ENCODE measurements at places on chromosomes 1 and 21. TPM values are rescaled to one million over a fixed set of nuclear protein-coding genes. Genes with fewer than 3 reads are reported as not detected.

The TACSTD2 gene
- 0.46 TPM for total RNA-seq

DNA sequence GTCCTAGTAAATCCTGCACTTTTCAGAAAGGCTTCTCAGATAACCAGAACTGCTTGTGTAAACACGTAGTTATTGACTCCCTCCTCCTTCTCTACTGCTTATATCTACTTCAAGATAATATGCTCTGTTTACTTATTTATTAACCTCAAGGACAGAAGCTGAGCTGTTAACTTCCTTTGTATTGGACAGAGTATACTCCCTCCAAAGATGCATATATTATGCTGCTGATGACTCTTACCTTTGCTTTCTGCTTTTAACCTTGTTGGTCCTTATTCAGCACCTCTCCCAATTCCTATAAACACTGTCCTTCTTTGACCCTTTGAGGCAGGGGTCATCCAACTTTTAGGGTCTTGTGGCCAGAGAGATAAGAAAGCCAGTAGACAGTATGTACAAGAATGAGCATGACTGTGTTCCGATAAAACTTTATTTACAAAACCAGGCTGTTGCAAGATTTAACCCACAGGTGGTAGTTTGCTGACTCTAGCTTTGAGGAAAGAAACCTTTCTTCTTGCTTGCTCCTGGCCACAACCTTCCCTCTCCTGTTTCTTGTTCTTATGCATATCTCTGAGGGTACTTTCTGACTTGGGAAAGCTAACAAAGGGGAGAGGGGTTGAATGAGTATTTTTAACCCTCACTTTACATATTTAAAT lies 4.9 kb downstream of the TPM3 start:
- no peak for DNase-seq

The ATP6V1G3 gene
- not detected for total RNA-seq

GRCh38 chr1:225899044-225899925 lies 10.3 kb upstream of the LEFTY1 start:
- no peak for DNase-seq

The GPN2 gene
- 23.5 TPM for total RNA-seq

The ESPN gene
- total RNA-seq, result 1.5 TPM

DNA sequence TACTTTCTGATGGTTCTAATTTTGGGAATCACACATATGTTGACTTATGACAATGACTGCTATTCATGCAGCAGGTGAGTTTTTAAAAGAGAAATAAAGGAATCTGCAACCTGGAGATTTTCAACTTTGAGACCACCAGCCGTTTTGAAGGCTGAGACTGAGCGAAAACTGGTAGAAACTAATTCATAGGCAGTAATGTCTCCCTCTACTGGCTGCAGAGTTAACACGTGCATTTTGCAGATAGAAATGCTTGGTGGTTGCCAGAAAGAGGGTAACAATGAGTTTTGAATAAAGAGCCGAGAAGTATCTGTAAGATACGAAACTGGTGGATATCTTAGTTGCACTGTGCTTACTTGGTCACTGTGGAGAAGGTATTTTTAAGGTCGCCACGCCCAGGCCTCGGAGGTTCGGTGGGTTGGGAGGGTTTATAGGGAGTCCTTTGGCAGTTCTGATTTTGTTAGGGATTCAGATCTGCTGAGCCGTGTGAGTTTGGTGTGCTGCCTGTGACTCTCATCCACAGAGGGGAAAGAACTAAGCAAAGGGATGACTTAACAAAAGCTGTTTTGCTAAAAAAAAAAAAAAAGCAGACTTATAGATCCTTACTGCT lies 83.0 kb downstream of the RYR2 start:
- DNase-seq, result no peak

The ZSWIM5 gene
- 2.9 TPM for total RNA-seq

DNA sequence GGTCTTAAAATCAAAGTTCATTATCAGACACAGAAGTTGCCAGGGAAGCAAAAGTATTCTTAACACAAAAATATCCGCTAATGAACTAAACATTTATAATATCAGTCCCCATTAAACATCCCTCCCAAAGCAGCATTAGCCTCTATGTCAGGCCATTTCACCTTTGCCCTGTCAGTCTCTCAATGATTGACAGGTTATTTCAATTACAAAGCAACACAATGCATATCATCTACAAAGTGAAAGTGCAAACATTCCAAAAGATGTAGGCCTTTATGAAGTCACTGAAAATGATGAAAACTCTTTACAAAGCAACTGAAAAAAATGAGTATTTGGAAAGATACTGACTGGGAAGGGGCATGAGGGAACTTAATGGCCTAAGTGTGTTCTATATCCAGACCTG lies 14.1 kb downstream of the ENAH start:
- no peak for DNase-seq

DNA sequence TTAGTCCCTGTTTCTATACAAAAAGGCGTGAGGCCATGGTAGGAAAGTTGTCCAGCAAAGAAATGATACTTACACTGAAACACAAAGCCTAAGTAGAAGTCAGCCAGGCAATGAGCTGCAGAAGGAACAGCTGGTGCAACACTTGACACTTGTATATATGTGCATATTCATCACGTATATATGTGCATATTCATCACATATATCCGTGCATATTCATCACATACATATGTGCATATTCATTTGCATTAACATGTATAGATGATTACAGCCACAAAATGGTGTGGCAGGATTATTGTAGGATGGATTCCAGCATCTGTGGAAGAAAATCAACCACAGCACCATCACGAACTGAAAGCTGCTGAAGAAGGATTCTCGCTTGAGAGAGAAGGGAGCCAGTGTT lies 189.0 kb upstream of the RGS18 start:
- DNase-seq, result no peak

- no peak for DNase-seq
These were observed 38.0 kb downstream of the CD58 start for GRCh38 chr1:116532671-116533428.

- DNase-seq, result no peak
These were observed 43.8 kb downstream of the SLC44A3 start for GRCh38 chr1:94863919-94864318.

DNA sequence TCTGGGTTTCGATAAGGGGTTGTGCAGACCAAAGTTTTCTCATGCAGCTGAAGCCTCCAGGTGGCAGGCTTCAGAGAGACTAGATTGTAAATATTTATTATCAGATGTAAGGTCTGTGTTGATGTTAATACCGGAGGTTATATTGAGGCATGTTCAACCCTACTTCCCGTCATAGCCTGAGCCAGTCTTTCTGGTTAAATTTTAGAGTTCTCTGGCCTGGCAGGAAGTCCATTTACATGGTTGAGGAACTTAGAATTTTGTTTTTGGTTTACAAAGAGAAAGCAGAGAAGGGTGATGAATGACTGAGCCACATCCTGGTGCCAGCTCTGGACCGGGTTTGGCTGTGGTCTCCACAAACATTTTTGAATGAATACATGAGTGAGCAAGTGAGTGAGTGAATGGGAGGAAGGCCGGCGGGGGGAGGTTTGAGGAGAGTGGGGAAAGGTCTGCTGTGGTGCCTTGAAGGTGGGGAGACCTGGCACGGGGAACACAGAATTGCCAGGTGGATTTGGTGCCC lies 218.5 kb downstream of the DISC1 start:
- no peak for DNase-seq

GRCh38 chr1:171718216-171718615 lies 23.6 kb downstream of the VAMP4 start:
- no peak for DNase-seq

DNA sequence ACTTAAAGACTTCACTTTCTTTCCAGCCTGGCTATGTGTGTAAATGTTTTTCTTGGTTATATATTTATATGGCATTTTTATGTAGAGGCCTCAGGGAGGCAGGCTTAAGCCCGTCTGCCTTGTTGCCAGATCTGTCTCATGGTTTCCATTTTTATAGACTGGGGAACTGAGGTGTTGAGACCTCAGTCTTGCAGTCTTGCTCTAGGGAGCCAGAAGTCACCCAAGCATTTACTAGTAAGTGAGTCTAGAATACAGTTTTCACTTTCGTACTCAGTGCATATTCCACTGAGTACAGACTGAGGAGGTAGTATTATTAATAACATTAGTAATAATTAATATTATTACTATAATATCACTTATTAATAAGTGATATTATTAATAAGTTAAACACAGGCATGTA lies 161.4 kb downstream of the UCK2 start:
- DNase-seq, result no peak

The LGR6 gene
- 24.5 TPM for total RNA-seq

The IL19 gene
- not detected for total RNA-seq

DNA sequence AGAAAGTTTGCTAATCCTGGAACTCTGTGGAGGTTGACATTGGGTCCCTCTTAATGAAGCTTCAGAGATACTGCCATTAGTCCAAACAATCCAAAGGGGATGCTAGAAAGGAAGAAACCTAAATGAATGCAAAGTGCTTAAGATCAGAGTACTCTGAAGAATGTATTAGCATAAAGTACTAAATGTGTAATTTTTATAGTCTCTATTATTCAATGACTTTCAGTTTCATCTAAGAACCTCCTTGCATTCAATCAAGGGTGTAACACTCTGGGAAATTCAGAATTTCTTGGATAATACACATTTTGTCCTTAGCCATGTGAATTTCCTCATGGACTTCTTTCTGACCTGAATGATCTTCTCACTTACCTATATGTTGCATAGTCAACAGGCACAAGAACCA lies 1078.5 kb upstream of the ADGRL4 start:
- no peak for DNase-seq

DNA sequence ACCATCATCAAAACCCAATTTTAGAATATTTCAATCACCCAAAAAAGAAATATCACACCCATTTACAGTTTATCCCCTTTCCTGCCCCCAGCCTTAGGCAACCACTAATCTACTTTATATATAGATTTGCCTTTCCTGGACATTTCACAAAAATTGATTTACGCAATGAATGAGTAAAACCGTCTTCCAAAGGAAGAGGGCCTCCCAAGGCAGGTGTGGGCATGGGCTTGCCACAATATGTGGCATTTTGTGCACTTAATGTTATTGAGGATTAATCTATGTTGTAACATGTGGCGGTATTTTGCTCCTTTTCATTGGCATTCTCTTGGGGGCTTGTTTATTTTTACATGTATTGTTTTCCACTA lies 11.8 kb upstream of the BMP8B start:
- DNase-seq, result no peak

- no peak for DNase-seq
These were observed 25.4 kb downstream of the FMN2 start for GRCh38 chr1:240116831-240117769.

GRCh38 chr1:26922431-26922729 lies 837 bp downstream of the NUDC start:
- DNase-seq, result no peak

DNA sequence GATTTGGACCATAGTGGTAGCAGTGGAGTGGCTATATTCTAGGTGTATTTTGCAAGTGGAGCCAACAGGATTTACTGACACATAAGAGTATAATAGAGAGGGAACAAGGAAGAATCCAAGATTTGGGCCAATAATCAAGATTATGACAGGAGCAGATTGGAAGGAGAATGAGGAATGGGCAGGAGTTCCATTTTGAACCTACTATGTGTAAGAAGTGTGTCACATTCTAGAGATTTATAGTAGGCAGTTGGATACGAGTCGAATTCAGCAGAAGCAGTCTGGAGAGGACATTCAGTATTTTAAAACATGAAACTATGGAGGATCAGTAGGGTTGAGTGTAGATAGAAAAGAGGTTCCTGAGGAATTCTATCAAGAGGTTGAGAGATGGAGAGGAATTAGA lies 21.7 kb downstream of the INKA2 start:
- no peak for DNase-seq

Measured in spleen (tissue), 13 donors.